ENCODE measurements at places on chromosomes 5 and 9.

DNA sequence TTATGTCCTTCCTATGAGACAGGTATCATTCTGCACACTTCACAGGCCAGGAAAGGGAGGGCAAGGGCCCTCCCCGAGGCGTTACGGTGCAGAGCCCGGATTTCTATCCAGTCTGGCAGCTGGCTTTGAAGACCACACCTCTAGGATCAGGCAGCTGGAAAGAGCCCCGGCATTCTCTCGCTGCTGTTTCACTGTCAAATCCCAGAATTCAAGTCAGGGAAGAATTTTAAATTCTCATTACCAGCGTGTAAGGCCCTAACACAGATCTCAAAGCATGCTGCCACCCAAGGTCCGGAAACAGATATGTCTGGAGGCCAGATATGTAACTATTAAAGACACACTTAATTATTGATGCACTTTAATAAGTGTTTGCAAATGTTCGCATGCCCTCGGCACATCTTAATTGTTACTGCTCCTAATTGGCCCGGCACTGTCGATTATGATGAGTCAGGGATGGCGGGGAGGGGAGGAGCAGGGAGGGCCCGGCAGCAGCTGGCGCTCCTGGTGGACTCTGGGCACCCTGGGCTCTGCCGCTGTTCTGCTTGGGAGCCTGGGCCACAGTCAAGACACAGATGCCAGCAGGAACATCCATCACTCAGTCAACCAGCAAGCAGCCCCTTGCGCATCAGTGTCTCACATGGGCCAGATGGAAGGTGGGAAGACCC is 76.3 kb upstream of the BARHL1 start:
- no peak for DNase-seq

DNA sequence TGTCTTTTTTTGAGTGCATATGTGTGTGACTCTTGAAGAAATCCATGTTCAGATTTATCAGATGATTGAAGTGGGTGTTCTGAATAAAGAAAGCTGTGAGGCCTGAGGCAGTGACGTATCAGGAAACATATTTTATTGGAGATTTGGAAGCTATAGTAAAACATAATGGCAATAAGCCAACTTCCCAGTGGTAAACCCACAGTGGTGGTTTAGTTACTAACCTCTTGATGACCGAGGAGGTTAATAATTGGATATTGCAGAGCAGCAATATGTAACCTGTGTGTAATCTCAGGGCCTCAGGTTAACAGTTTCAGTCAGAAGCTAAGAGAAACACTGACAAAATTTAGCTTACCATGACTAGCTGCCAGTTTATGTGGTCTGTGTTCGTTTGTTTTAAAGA is 6.9 kb downstream of the RGMB start:
- DNase-seq: no peak

- DNase-seq: no peak
These were observed 41.9 kb downstream of the NTRK2 start for GRCh38 chr9:84711398-84711777.

DNA sequence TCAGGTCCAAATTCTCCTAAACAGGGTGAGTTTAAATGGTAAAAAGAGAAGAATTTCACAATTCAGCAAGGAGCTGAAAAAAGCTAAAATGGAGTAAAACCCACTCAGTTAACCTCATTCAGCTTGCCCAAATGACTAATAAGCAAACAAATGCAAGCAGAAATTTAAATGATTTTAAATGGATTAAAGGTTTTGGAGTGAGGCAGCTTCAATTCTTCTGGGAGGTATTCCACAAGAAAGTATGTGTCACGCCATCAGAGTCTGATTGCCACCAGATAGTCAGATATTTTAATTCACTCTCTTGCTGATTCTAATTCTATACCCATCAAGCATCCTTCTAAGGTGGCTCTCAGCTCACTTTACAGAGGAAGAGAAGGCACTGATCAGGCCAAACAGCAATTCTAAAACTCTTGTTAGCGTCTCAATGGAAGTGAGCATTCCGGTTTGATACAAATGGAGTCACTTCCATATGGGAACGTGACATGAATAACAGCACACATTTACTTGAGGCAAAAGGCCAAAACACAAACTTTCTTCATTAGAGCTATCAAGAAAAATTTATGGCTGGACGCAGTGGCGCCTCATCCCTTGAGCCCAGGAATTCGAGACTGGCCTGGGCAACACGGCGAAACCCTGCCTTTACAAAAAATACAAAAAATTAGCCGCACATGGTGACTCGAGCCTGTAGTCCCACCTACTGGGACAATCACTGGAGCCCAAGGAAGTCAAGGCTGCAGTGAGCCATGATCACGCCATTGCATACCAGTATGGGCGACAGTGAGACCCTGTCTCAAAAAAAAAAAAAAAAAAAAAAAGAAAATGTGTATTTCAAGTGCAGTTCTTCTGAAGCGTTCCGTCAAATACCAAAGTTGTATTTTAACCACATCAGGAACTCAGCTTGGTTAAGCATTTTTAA is 2.0 kb downstream of the CLK4 start:
- DNase-seq: no peak

- no peak for DNase-seq
These were observed 128.6 kb downstream of the IRX2 start for GRCh38 chr5:2622866-2623265.

DNA sequence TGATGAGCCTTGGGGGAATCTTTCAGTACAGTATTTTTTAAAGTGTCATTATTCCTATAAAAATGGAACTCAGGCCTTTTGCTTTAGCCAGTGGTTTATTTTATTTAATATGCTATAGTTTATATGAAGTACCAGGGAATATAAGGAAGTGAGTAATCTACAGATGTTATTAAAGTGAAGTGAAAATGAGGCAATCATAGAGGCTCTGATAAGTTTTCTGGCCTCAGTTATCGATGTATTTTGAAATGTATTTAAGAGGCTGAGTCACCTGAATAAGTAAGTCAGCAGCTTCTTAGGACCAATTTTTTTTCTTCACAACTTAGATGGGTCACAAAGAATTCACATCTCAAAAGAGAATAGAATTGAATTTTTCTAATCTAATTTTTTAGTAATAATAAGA is 829.0 kb downstream of the DNAH5 start:
- no peak for DNase-seq

DNA sequence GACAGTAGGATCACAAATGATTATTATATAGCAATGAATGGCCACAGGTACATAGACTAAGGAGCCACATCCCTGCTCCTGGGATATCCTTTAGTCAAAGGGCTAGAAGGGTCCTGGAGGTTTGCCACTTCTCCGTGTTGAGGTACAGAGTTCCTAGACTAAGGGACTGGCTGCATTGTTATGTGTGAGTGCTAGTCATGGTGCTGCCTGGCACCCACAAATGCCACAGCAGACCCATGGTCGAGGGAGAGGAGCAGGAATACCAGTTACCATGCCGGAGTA is 47.4 kb downstream of the EXOSC2 start:
- no peak for DNase-seq

DNA sequence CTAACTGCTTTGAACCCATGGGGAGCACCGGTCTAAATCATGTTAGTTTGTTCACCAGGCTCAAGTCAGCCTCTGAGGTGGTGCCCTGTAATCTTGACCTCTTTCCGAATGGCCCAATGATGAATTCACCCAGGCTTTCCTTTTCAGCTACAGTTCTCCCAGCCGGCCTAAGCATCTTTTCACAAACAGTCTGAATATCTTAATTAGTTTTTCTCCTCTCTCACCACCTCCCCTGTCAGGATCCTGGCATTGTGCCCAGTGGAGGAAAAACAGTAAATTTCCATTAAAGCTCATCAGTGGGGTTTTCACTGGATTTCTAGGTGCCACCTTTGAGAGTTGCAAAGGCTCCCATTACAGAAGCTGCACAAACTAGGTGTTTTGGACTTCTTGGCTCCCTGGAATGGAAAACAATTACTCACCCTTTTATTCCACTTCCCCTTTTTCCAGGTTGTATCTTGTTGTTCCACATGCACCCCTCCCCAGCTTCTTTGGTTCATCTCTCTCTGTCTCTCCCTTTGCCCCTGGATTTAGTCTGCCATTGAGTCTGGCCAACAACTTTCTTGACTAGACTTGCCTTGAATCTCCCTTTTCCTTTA is 69.4 kb upstream of the ADAMTSL1 start:
- no peak for DNase-seq

GRCh38 chr5:1052076-1052475 is 43.5 kb downstream of the NKD2 start:
- no peak for DNase-seq

DNA sequence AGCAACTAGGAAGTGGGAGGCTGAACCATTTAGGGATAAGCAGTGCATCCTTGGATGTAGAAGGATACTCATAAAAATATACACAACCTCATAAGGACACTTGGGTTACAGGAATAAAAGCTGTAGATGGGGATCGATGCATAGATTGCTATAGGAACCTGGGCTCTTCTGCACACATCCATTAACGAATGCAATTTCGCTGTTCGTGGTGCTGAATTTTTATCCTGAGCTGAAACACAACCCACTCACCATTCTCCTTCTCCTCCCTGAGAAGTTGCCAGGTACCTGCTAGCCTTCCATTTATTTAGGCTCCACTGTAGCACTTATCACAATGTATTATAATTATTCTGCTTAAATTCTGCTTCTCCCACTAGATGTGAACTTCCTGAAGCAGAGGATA is 320.6 kb upstream of the BRINP1 start:
- no peak for DNase-seq

Measured in activated CD4-positive, alpha-beta T cell treated with anti-CD3 and anti-CD28 coated beads for 48 hours (primary cell).